ENCODE measurements at places on chromosomes 3 and 15.

- no peak for DNase-seq
These were observed 32.0 kb upstream of the GBE1 start for GRCh38 chr3:81793410-81793809.

DNA sequence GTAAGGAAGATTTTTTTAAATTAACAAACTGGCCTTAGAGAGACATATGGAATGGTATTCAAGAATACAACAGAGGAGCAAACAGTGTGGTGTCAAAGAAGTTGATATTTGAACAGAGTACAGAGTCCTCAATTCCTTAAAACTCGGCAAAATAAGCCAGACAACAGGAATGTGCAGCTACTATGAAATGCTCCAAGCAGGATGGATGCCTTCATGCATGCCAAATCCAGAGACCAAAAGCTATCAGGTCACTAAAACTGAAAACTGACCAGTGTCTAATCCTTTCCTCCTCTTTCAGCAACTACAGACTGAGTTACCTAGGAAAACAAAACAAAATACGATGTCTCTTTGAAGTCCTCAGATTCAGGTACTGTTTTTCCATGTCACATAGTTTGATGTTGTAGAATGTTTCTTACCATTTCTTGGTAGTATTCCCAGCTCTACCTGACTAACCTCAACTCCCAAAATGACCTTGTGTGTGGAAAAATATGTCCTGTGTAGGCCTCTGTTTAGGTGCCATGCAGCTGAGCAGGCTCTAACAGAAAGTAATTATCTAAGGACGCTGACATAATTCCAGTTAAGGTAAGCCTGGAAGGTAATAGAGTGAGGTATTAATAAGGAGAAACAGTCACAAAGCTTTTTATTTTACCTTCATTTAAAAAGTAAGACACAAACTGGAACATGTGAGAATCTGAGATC, 46.9 kb downstream of the TBL1XR1 start:
- no peak for DNase-seq

- DNase-seq = no peak
These were observed 255.6 kb upstream of the CNTN4 start for GRCh38 chr3:1843111-1843510.

DNA sequence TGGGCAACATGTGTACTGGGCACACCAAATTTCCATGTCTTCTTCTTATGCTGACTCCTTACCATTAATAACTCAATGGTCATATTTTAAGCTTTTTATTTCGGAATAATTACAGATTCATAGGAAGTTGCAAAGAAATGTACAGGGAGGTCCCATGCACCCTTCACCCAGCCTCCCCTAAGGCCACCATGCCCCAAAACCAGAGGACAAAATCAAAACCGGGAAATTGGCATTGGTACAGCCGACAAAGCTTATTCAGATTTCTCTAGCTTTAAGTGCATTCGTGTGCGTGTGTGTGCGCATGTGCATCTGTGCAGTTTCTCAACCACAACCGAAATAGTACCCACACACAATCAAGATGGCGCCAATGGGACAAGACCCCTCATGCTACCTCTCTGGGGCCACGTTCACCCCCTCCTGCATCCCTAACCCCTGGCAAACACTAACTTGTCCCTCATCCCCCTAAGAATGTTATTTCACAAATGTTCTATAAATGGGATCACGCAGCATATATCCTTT, 23.4 kb downstream of the ATP10A start:
- no peak for DNase-seq

DNA sequence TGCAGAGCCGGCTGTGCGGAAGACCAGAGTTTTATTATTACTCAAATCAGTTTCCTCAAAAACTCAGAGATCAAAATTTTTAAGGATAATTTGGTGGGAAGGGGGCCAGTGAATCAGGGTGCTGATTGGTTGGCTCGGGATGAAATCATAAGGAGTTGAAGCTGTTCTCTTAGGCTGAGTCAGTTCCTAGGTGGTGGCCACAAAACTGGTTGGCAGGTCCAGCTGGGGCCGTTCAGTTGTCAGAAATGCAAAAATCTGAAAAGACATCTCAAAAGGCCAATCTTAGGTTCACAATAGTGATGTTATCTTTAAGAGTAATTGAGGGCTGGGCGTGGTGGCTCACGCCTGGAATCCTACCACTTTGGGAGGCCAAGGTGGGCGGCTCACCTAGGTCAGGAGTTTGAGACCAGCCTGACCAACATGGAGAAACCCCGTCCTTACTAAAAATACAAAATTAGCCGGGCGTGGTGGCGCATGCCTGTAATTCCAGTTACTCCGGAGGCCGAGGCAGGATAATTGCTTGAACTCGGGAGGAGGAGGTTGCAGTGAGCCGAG, 2.3 kb upstream of the ZNF589 start:
- DNase-seq = no peak

- no peak for DNase-seq
These were observed 35.6 kb upstream of the PRR23E start for GRCh38 chr3:127157171-127157828.

GRCh38 chr3:68706536-68706935, 225.8 kb downstream of the TAFA4 start:
- DNase-seq = no peak

DNA sequence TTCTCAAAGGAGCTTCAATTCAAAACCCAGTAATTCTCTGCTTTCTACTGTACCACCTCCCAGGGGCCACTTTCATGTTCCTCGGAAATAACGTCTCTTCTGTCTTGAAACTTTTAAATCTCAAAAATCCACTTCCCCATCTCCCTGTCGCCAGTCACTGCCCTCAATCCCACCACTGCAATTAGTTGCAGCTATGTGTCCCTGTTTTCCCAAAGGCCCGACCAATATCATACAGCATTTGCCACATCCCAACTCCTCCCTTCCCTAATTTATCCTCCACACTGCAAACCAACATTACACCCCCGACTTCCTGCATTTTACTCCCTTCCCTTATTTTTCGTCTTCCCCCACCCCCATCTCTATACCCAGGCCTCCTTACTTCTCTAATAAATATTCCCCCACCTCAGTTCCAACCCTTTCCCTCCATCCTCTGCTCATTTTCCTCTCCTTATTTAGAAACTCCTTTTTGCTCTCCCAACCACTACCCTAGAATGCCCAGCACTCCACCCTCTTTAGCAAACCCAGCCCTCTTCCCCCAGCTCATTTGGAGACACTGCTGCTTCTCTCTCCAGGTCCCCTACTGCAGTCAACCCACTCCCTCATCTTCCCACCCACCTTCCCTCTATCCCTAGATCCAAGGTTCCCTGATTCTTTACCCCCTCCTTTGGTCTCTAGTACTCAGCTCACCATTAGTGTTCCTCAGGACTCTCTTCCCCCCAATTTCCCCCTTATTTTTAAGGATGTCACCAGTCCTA, 1.1 kb downstream of the NPTN start:
- no peak for DNase-seq

DNA sequence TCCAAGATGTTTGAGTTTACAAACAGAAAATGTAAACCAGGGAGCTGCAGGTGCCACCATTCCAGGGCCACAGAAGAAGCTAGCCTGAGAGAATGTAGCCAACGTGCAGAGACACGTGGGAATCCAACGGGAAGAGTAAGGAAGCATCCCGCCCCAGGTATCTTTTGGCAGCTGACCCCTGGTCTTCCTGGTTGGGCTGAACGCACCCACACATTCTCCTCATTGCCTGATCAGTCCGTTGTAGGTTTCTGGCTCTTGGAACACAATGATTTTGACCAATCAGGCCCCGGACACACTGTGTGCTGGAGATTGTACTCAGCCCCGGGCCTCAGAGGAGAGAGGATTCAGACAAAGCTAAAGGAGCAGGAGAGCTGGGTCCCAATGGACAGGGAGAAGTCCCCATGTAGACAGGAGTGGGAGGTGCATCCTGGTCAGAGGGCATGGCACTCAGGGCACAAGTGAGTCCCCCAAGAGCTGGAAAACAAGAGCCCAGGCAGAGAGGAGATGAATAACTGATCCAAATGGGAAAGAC, 102.3 kb downstream of the TPRA1 start:
- no peak for DNase-seq

GRCh38 chr3:107951126-107951525, 139.7 kb downstream of the CD47 start:
- no peak for DNase-seq

DNA sequence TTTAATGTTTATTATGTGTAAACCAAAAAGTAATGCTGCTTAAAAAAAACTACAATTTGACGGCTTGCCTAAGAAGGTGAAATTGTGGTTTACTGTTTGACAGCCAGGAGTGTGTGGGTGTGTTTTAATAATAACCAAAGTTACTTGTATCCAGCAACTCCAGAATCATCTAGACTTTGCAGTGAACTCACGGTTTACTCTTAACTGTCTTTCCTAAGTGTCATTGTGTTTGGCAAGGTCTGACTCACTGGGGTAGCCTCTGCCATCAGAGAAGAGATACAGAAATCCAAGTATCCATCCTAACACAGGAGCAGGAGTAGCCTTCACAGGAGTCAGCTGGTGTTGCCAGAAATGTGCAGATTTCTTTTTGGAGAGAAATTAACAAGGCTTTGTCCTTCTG, 151.1 kb downstream of the CTNNB1 start:
- DNase-seq = no peak

- DNase-seq = no peak
These were observed 114.1 kb upstream of the DNAJC19 start for GRCh38 chr3:181103605-181104004.

GRCh38 chr3:24359645-24360462, 134.8 kb downstream of the THRB start:
- no peak for DNase-seq

- DNase-seq = no peak
These were observed 23.4 kb downstream of the NCBP2 start for GRCh38 chr3:196918968-196919367.

DNA sequence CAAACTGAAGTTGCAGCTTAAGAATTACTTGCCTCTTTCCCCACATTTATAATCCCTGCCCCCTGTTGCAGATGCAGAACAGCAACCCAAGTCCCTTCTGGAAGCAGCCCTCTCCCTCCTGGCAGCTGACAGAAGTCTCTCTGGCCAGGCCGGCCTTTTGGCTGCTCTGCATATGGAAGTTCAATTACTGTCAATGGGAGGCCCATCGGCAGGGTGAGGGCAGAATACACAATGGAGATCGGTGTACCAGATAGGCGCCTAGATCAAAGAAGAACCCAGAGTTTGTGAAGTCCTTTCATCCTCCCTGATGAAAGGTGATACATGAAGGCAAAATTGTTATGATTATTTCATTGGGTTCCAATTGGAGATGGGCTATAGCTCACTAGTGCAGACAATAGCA, 327.9 kb upstream of the CTNNB1 start:
- no peak for DNase-seq

- no peak for DNase-seq
These were observed 83.5 kb upstream of the BCL6 start for GRCh38 chr3:187828579-187829452.

- DNase-seq = no peak
These were observed 988.4 kb downstream of the TBL1XR1 start for GRCh38 chr3:176208915-176209314.

DNA sequence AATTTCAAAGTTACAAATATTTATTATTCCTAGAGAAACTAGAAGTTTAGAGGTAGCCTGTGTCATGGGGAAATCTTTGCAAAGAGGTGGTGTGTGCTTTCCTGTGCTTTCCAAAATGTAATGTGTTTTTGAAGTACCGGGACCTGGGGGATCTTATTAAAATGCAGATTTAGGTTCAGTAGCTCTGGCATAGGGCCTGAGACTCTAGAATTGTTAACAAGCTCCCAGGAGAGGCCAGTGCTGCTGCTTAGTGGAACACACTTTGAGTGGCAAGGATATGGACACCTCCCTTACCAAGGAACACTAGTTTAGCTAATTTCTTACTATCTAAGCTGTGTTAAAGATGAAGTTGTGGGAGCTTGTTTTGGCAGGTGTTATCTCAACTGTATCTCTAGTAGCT, 428.9 kb downstream of the VGLL3 start:
- DNase-seq = no peak

DNA sequence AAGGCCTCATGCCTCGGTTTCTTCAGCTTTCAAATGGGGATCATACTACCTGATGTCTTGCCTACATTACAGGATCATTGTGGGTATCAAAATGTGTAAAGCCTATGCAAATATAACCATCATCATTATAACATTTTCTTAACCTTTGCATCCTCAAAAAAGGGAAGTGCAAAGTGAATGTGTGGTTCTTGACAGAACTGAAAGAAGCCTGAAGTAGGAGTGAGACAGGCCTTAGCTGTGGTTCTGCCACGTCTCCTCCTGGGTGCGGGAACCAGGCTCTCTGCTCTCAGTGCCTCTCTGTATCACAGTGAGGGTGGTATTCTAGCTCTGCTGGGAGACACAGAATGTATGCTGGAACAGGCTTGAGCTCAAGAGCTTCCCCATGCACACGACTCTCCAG, 316.9 kb upstream of the ICE2 start:
- DNase-seq = peak; percentile 32

- no peak for DNase-seq
These were observed 209.2 kb upstream of the GADL1 start for GRCh38 chr3:31103623-31104180.

DNA sequence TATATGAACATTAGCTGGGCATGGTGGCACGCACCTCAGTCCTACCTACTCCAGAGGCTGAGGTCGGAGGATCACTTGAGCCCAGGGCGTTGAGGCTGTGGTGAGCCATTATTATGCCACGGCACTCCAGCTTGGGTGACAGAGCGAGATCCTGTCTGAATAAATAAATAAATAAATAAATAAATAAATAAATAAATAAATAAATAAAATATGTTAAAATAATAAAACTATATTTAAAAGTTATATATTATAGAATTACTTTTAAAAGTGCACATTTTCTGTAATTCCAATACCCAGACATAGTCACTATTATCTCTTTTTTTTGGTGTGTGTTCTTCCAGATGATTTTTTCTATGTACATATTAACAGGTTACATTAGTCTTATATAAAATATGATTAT, 382.0 kb upstream of the ROBO2 start:
- DNase-seq = no peak

GRCh38 chr3:167507954-167508353, 34.1 kb upstream of the SERPINI2 start:
- DNase-seq = no peak

- DNase-seq = no peak
These were observed 103.6 kb downstream of the TGFBR2 start for GRCh38 chr3:30710017-30710416.

GRCh38 chr15:67074886-67075229, 9.5 kb downstream of the SMAD3 start:
- no peak for DNase-seq

GRCh38 chr15:54789376-54789775, 407.4 kb downstream of the RSL24D1 start:
- DNase-seq = no peak

DNA sequence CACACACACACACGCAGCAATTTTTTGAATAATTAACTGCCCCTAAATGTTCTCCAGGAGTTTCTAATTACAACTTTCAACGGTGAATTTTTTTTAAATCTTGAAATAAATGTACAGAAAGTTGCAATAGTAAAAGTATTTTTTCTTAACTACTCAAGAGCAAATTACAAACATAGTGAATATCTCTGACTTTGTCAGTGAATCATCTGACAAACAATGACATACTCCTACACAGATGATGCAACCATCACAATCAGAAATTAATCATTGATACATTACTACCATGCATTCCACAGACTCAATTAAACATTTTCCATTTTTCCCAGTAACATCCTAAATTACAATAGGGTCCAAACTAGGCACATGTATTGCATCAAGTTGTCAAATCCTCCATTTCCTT, 597.3 kb downstream of the NAALADL2 start:
- no peak for DNase-seq
